ENCODE measurements at places on chromosomes 12 and 14.

GRCh38 chr12:122840580-122841513, 5.6 kb downstream of the HIP1R start:
- DNase-seq: no peak

GRCh38 chr14:52551696-52552062, 626 bp downstream of the TXNDC16 start:
- no peak for DNase-seq

- no peak for DNase-seq
Observed at GRCh38 chr14:38120109-38120508, 87.6 kb upstream of the SSTR1 start.

DNA sequence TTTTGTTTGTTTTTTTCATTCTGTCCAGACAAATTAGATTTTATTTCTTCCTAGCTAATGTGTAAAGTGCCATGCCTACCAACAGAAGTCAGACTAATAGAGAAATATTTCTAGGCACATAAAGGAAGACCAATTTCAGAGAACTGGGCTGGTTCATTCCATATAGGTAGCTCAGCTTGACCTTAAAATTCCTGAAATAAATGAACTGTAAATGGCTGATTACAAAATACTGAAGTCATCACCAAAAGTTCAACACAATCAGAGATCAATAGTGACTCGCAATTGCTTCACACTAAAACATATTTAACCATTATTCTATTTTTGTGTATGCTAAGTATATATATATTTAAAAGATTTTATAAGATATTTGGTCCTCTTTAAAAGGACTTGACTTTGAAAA, 34.2 kb downstream of the PTPRB start:
- DNase-seq: no peak

DNA sequence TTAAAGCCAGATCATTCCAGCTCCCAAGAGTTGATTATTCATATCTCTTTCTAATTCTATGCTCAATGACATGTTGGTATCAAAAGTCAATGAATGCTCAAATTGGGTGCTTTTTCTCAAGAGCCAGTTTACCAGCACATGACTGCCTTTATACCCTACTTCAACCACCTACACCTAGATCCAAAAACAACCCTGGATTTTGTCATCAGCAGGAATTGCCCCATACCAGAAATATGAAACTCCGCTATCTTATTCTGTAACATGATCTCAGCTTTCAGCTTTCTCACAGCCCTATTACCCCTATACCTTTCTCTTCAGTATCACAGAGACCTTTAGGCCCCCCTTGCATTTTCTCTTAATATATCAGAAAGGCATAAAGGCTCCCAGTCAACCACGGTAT, 32.3 kb upstream of the ESR2 start:
- no peak for DNase-seq
